ENCODE measurements at places on chromosomes 11 and 22. TPM values are rescaled to one million over a fixed set of nuclear protein-coding genes. Genes with fewer than 3 reads are reported as not detected.

GRCh38 chr11:88292171-88292843 is 45.2 kb downstream of the CTSC start:
- peak; percentile 59 for DNase-seq

DNA sequence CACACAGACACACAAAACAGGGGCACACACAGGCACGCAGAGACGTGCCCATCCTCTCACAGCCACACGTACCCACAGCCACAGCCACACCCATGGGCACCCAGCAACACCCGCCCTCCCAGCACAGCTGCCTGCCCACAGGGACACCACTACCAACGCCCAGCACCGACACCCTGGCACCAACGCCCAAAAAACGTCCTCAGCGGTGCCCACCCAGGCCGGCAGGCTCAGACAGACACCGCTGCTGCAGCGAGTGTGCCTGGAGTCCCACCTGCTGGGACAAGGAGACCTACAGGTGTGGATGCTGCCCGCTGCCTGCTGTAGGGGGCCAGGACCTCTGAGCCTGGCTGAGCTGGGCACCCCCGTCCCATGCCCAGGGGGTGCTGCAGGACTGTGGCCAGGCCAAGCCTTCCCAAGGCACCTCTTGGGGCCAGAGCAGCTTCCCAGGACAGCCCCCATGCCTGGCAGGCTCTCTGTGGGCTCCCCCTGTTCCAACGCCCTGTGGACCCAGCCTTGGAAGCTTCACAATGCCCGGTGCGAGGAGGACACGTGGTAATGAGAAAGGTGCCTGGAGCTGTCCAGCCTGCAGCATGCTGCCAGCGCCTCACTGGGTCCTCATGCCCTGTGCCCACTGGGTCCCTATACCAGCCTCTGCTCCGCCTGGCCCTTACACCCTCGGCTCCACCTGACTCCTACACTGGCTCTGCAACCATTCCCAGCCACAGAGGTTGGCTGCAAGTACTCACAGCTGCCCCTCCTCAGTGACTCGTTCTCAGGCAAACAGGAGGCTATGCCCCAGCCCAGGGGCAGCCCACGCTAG is 45.8 kb upstream of the TH start:
- no peak for DNase-seq

GRCh38 chr11:7270233-7270865 is 18.6 kb downstream of the SYT9 start:
- no peak for DNase-seq

DNA sequence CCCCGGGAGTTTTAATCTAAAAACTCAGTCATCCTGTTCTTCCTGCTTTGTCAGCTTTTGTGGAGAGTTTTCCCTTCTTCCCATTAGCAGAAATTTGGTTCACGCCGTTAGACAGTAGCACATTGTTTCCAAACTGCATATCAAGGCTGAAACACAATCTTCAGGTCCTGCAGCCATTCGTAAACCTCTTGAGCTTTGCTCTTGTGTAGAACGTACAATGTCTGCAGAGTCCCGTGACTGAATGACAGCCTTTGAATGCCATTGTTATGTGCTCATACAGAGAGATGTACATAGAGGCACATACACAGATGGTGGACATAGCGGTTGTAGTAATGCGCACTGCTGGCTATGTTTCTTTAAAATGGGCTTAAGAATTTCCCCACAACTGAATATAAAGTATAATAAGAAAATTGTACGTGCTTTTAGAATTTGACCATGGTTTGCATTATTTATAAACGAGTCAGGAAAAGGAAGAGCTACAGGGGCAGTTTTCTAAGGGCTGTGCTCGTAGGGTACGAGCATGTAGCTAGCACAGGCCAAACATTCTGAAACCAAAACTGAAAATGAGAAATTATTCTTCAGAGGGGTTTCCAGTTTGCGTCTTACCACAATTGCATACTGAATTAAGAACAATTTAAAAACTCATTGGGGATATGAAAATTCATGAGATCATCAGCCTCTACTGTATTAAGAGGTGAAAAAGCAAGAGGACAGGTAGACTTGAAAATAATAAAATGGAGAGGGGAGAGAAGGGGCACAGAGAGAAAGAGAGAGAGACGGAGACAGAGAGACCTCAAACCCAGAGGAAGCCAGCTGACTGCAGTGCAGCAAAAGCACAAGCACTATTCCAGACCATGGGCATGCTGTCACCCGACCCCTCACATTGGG is 310.1 kb downstream of the CADM1 start:
- no peak for DNase-seq

DNA sequence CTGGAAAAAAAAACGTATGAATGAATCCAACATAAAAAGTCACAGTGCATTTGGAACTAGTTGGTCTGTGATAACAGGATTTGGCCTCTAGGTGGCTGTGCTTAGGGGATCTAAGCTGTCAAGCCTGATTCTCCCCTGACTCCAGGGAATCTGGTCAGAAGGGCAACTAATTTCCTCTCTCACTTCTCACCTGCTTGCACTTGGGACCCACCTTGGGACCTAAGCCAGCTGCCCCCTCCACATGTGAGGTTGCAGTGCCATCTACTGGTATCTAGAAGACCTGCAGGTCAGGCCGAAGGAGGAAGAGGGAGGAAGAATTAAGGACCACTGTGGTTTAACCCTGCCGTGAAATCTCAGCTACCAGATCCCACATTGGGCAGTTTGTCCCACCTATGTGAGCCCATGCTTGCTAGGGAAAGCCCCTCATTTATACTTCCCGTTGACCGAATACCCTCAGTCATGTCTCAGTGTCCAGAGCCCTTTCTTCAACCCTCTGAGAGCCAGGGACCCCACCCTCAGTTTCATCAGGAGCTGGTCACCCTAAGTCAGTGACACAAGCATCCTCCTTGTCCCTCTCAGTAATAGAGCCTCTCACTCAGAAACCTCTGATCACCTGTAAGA is 33.2 kb upstream of the CAVIN3 start:
- DNase-seq: peak; percentile 68

GRCh38 chr11:330307-330693 is 9.6 kb upstream of the IFITM3 start:
- DNase-seq: no peak

DNA sequence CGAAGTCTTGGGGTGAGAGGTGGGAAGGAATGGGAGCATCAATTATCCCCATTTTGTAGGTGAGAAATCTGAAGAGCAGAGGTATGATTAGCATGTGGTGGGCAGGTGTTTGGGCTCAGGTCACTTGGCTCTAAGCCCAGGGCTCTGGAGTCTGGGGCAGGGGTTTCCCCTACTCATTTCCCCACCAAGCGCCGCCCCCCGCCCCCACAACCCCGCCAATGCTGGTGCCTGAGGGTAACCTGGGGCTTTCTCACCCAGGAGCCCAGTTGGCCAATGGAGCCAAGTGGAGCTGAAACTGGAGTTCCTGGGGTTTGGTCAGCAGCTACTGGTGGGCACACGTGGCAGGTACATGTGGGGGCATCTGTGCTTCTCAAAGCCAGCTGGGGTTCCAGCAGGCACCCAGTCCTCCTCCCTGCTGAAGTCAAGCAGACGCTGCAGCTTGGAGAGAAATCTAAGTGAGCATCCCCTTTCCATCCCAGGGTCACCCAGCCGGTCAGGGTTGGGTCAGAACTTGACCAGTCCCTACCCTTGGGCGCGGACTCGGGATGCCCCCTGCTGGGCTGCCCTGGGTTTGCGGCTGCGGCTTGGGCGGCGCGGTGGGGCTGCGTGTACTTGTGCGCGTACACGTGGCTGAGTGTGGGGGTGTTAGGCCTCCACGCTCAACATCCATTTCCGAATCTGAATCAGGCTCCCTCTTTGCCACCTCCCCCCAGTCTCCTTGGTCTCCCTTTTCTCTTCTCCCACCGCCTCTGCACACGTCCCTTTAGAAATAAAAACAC is 1.7 kb upstream of the CHRM1 start:
- DNase-seq: no peak

Gene UBQLNL
- not detected for total RNA-seq

Data from SK-MEL-5 (cell line).